ENCODE measurements at places on chromosomes 2 and 18.

DNA sequence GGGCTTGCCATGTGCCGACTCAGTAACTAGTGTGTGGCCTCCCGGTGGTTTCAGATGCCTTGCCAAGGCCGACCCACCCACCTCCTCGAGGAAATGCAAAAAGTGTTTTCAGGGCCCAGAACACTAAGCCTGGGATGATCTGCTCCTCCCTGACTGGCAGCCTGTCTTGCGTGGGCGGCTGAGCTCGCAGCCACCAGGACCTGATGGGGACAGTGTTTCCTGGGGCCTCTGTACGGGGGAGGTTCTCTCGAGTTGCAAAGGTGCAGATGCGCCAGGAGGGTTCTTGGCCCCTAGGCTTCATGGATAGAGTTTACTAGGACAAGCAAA lies 85.2 kb downstream of the GLI2 start:
- DNase-seq, result no peak

DNA sequence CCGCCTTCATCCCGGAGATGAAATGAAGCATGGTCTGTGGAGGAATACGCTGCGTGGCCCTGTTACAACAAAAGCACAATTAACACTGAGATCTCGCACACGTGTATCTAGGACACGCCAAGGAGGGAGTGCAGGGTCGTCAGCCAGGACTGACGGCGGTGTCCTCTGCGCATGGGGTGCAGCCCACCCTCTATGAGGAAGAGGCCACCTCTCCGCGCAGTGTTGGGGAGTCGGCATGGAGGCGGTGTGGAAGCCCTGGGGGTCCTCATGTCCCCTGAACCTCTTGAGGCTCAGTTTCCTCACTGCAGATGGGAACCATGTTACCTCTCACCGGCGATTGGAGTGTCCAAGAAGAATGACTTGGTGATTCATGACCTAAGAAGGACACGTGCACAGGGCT lies 86.0 kb upstream of the ZNF236 start:
- no peak for DNase-seq

GRCh38 chr2:75241696-75242095 lies 42.4 kb upstream of the TACR1 start:
- no peak for DNase-seq

- no peak for DNase-seq
These were observed 133.7 kb upstream of the MEIS1 start for GRCh38 chr2:66301022-66301766.

DNA sequence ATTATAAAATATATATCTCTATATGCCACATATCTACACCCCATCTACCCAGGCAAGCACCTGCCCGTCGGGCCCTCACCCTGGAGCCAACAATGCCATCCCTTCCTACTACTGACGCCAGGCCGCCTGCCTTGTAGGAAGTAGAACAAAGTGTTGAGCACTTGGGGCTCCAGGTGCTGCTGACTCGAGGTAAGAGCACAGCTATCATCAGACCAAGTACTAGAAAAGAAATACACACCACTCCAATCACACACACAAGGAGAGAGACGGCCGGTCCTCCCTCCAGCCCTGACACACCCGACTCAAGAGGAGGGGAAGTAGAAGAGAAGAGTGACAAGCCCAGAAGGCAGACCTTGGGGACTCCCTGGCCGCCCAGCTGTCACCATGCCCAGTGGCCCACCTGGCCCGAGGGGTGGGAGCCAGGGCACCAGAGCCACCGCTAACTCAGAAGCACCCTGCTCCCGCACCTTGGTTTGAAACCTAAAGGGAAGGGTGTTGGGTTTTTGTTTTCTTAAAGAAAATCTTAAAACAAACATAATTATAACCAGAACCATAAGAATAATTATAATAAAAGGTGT lies 64.0 kb upstream of the POMC start:
- DNase-seq, result no peak

- no peak for DNase-seq
These were observed 84.8 kb upstream of the NCKAP5 start for GRCh38 chr2:133653056-133653455.

DNA sequence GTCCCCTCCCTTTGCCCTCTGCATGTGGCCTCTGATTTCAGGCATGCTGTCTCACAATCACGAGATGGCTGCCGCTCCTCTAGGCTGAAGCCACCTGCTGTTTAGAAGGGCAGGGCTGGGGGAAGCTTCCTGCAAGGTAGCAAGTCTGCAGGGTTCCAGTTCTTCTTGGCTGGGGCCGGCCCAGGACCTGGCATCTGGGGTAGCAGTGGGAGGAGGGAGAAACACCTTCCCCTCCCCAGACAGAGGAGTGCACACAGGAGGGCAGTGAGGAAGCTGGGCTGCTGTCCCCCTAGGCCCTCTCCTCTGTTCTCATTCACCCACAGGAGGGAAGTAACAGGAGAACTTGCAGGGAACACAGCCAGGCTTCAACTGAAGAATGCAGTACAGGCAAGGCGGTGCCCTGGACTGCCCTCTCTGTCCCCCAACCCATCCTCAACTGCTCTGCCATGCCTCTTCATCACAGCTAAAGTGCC lies 345.9 kb upstream of the HS6ST1 start:
- DNase-seq, result no peak

DNA sequence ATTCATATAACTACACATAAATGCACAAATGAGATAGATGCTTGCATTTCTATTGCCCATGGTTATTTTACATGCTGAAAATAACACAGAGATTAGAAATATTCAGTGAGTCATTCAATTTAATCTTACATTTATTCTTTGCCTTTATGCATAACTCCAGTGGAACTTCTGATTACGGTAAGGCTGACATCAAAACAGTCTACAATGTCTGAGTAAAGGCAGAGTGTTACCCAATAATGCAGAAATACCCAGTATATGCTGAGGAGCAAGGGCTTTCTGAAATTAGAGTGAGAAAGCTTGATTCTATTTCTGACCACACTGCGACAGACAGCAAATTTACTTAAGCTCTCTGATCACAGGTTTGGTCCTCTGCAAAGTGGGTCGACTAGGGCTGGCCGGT lies 9.2 kb downstream of the NMI start:
- DNase-seq, result no peak

Data from coronary artery (tissue), 2 donors.